ENCODE measurements at places on chromosomes 11 and 22. TPM values are rescaled to one million over a fixed set of nuclear protein-coding genes. Genes with fewer than 3 reads are reported as not detected.

CALCB gene
- 0.15 TPM for total RNA-seq

ABTB2 gene
- total RNA-seq, result 39.5 TPM

MRGPRE gene
- 0.17 TPM for total RNA-seq

SCO2 gene
- 6.4 TPM for total RNA-seq

FDXACB1 gene
- total RNA-seq, result 1.8 TPM

KDM4D gene
- total RNA-seq, result 0.29 TPM

SLC39A13 gene
- total RNA-seq, result 53.8 TPM

A4GALT gene
- 23.4 TPM for total RNA-seq

MPZL3 gene
- 0.37 TPM for total RNA-seq

RRP8 gene
- 26.0 TPM for total RNA-seq

ZP1 gene
- 0.14 TPM for total RNA-seq

WBP2NL gene
- total RNA-seq, result 0.09 TPM

CNGA4 gene
- 0.06 TPM for total RNA-seq

PHF21B gene
- total RNA-seq, result 1.0 TPM

SLC22A12 gene
- not detected for total RNA-seq

OR6T1 gene
- total RNA-seq, result not detected

FBLN1 gene
- total RNA-seq, result 57.5 TPM

MPPED2 gene
- total RNA-seq, result not detected

SCGB1D2 gene
- 0.28 TPM for total RNA-seq

SCGB1C1 gene
- total RNA-seq, result not detected

HBG2 gene
- total RNA-seq, result not detected

CATSPER1 gene
- total RNA-seq, result 1.3 TPM

C22orf42 gene
- total RNA-seq, result not detected

REXO2 gene
- total RNA-seq, result 108 TPM

ELF5 gene
- not detected for total RNA-seq

MS4A6E gene
- not detected for total RNA-seq

MYBPC3 gene
- total RNA-seq, result 0.07 TPM

TIGD3 gene
- total RNA-seq, result 0.90 TPM

PRAME gene
- 117 TPM for total RNA-seq

MS4A3 gene
- total RNA-seq, result not detected

ACRV1 gene
- total RNA-seq, result not detected

MTMR3 gene
- 9.3 TPM for total RNA-seq

MPEG1 gene
- total RNA-seq, result not detected

SIK2 gene
- total RNA-seq, result 7.1 TPM

MISFA gene
- total RNA-seq, result 2.1 TPM

LPXN gene
- total RNA-seq, result 2.1 TPM

ATL3 gene
- total RNA-seq, result 35.2 TPM

GRAP2 gene
- total RNA-seq, result not detected

DNAL4 gene
- 10.0 TPM for total RNA-seq

SYT13 gene
- 6.5 TPM for total RNA-seq

SULT4A1 gene
- total RNA-seq, result not detected

INPP5J gene
- 0.54 TPM for total RNA-seq

APOA4 gene
- not detected for total RNA-seq

OR8G5 gene
- not detected for total RNA-seq

TSKU gene
- 145 TPM for total RNA-seq

NOX4 gene
- not detected for total RNA-seq
